Activated CD4-positive, alpha-beta T cell treated with anti-CD3 and anti-CD28 coated beads, Interleukin-2, amount 50 U/mL, for 24 hours (primary cell): ENCODE measurements at places on chromosomes 5 and 9.

GRCh38 chr5:78797936-78798672, 149.5 kb upstream of the LHFPL2 start:
- no peak for DNase-seq

- DNase-seq: no peak
Observed at GRCh38 chr9:76697554-76697953, 66.7 kb upstream of the PCA3 start.

DNA sequence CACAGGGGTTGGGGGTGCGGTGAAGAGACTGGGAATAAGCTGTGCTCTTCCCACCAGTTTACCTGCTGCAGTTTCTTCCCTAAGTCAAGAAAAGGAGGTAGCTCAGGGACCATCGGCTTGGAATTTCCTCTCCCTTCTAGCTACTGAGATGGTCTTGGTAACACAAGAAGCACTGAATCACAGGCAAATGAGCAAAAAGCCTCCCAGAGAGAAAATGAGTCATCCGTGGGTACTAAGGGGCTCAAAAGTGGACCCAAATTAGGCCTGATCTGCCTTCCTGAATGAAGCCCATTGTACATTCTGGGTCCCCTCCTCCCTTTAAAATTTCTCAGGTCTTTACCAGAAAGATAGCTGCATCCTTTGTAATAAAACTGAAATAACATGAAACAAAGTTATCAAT, 49.9 kb downstream of the PTPN3 start:
- DNase-seq: no peak

- DNase-seq: no peak
Observed at GRCh38 chr5:1759378-1759970, 40.2 kb downstream of the MRPL36 start.

DNA sequence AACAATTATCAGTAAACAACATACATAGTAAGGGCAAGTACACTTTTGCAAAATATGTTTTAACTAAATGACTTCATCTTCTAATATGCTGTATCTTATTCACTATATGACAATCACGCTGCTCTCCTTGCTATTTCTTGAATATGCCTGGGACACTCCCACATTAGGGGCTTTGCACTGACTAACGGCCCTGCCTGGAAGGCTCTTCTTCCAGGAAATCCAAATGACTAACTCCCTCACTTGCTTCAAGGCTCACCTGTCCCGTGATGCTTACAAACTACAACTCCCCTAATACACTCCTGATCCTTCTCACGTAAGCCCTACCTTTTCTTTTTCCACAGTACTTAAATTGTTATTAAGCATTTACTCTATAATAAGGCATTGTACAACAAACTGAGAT, 10.6 kb downstream of the ERP44 start:
- no peak for DNase-seq

DNA sequence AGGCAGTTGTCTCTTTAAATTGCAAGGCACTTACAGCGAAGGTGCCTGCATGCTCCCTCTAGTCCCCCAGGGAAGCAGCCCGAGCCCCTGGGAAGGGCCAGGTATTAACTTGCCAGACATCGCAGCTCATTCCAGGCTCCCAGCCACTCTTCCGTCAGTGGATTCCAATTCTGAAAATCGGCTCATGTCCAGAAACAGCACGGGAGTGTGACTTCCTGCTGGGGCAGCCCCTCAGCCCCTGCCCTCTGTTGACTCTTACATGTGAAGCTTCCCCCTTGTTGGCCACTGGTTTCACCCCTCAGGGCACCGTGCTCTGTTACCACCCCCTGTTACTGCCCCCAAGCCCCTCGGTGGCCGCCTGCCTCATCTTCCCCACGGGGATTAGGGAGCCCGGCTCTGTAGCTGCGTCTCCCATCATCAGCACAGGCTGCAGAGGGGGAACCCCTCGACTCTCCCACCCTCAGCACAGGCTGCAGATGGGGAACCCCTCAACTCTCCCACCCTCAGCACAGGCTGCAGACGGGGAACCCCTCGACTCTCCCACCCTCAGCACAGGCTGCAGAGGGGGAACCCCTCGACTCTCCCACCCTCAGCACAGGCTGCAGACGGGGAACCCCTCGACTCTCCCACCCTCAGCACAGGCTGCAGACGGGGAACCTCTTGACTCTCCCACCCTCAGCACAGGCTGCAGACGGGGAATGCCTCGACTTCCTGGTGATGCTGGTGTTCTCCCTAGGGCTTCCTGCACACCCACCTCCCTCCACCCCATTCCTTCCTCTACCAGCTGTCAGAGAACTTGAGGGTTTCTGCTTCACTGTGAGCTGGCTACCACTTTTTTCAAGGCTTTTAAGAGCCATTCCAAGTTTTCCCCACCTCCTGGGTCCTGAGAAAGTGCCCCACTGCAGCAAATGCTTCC, 11.1 kb upstream of the CACNA1B start:
- DNase-seq: no peak

DNA sequence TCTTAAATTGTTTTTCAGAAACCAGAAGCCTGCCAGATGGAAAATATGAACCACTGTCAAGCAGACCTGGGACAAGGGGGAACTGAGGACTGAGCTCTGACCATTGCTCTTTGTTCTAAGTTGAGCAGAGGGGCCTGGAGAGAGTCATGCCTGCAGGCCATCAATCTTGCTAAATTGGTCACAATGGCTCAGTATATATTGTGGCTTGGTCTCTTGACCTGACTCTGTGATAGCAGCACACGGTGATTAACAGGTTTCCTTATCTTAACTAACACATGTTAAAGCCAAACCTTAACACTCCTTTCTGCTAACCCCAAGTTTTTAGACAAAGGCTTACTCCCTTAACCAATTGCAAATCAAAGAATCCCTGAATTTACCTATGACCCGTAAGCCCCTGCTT, 1281.2 kb upstream of the NUDT12 start:
- no peak for DNase-seq

GRCh38 chr5:125032286-125032685, 285.8 kb upstream of the ZNF608 start:
- no peak for DNase-seq

GRCh38 chr5:103706939-103707682, 144.5 kb upstream of the NUDT12 start:
- no peak for DNase-seq

DNA sequence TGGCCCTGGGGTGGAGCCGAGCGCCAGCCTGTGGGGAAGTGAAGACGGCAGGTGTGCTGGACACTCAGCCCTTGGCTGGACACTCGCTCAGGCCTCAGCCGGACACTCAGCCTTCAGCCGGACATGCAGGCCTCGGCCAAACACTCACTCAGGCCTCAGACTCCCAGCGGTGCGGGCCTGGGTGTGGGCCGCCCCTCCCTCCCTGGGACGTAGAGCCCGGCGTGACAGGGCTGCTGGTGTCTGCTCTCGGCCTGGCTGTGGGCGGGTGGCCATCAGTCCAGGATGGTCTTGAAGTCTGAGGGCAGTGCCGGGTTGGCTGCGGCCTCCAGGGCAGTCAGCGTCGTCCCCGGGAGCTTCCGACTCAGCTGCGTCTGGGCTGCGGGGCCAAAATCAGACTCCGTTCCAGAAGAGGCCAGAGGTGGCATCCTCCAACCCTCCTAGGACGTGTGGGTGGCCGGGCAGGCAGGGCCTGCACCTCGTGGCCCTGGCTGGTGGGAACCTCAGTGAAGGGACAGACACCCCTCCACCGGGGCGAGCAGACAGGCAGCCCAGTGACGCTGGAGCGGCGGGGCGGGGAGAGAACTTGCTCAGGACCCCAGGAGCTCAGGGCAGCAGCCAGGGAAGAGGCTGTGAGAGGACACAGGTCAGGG, 28.4 kb downstream of the SLC6A18 start:
- DNase-seq: no peak

DNA sequence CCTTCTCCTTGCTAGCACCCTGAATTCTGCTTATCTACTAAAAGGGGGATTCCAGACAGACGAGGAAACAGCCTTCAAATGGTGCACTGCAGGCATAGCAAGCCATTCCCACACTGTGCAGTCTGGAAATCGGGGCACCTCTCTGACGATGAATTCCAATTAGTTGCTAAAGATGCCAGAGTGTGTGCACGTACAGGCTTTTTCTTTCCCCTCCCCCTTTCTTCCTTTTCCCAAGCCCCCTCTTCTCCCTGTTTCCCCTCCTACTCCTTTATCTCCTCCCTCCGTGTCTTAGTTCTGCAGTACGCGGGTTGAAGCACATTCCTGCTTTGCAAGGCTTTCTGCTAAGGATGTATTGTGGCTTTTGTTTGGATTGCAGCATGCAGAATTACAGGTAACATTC, at the start of gene GPR21:
Gene GPR21 (plus strand): TSS at position 316 of the 400 bp plus-strand sequence. CDS start 900 bp downstream, outside the sequence.
- DNase-seq: no peak

GRCh38 chr9:82122731-82123130, 134.2 kb downstream of the SPATA31D1 start:
- DNase-seq: no peak

DNA sequence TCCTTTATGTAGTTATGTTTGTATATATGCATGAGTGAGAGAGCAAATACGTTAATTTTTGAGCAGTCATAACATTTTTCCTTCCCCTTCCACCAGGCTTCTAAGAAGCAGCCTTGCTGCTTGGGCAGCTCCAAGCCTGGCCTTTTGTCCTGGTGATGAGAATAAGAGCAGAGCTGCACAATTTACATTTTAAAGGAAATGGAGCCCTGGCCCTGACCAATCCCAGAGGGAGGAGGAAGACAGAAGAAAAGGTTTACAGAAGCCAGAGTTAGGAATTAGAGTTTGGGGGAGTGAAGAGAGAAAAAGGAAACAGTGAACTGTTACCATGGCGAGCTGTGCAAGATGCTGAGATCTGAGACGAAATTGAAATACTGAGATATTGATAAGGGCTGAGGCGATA, 25.3 kb upstream of the EFNA5 start:
- DNase-seq: no peak

DNA sequence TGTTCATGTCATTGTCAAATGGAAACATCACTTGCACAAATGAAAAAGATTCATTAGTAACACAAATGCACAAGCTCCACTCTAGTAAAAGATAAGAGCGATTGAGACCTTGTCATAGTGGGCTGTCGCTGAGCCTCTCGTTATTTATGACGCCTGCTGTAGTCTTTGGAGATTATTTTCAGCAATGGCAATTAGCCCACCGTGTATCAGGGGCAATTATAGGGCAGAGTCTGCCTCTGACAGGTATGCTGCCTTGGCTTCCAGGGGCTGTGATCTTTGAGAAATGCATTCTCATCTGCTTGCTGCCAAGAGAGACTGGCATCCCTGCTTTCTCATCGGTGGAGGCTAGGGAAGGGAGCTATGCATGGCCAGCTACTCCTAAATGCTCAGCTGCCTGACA, 426.8 kb upstream of the CLINT1 start:
- DNase-seq: no peak

DNA sequence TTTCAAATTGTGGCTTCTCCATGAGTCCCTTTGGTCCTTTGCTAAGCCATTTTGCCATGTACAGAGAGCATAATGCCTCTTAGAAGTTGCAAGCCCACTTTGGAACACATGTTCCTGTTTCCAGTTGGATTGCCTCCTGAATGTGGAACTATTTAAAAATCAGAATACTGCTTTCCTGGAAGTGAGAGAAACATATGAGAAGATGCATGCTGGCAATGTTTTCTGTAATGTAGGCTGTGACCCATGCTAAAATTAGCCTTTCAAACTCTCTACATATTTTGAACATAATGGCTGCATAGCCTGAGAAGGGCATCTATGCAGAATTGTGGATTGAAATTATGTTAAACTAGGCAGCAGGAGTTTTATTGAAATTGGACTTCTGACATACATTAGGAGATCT, 175.5 kb upstream of the PAPPA start:
- DNase-seq: no peak

DNA sequence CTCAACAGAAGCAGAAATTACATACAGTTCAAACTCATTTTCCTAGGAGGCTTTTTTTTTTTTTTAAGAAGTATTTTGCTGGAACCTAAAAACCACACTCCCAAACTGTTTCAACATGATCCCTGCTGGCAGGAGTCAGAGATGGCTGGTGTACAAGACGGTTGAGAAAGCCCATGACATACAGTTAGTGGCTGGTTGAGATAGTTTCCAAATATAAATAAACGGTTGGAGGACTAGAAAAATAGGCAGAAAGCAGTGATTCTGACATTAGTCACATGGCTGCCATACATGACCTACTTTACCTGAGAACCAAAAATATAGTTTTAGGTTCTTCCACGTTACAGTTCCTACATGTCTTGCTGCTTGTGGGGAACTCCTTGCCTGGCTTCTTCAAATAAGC, 31.7 kb upstream of the BASP1 start:
- DNase-seq: no peak

GRCh38 chr9:104725014-104725413, 22.5 kb upstream of the NIPSNAP3A start:
- DNase-seq: no peak

DNA sequence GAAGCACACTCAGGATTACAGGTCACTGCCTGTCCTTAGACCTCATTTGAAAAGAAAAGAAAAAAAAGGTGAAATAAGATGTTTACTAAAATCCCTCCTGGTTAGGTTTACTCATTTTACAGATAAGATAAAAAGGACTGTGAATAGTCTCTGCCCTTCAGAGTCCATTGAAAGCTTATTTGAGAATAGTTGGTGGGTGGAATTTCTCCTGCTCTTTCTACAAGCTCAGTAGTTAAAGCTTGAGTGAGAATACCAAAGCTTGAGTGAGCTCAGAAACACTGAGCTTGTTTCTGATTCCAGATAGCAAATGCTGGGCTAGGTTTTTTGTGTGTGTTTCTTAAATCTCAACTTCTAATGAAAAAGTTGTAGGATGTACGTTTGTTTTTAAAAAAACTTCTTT, 106.7 kb downstream of the SLF1 start:
- no peak for DNase-seq

GRCh38 chr9:130320723-130321481, 55.3 kb downstream of the HMCN2 start:
- DNase-seq: no peak

DNA sequence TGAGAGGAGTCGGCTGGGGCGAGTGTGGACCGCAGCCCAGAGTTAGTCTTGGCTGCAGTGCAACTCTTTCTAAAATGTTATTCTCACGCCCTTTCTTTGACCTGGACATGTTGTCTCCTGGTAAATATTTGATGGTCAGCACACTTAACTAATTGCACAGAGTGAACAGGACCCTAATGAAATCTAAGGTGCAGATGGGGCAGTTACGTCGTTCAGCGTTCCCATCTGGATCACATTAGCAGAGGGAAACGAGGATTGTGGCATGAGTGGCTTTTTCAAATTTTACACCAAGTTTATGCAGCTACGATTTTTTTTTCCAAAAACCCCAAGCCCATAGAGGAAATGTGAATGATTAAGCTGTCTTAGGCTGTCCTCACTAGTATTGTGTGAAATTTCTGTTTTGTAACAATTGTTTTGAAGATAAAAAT, 483 bp downstream of the C9orf85 start:
- no peak for DNase-seq

- DNase-seq: no peak
Observed at GRCh38 chr5:88887342-88887741, 4.4 kb upstream of the MEF2C start.

DNA sequence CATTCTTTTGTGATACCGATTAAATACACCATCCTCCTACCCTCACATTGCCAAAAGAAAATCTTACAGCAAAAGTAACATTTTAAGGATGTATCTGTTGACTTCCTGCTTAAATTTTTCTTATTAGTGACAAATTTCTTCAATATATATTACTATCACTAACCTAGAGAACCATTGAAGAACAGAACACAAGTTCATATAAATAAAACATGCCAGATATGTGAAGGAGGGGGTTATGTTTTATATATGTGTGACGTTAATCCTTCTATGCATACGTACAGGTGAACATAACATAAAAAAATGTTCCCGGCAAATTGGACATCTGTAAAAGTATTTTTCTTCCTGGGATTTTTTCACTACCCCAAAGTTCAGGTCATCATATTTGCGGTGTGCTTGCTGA, at the start of gene OR13F1:
Gene OR13F1 (plus strand): TSS at position 301 of the 400 bp plus-strand sequence. CDS start 0 bp downstream, at position 301.
- no peak for DNase-seq

- DNase-seq: no peak
Observed at GRCh38 chr5:424301-425110, 18.5 kb upstream of the EXOC3 start.
